ENCODE measurements at places on chromosomes 13 and 19.

DNA sequence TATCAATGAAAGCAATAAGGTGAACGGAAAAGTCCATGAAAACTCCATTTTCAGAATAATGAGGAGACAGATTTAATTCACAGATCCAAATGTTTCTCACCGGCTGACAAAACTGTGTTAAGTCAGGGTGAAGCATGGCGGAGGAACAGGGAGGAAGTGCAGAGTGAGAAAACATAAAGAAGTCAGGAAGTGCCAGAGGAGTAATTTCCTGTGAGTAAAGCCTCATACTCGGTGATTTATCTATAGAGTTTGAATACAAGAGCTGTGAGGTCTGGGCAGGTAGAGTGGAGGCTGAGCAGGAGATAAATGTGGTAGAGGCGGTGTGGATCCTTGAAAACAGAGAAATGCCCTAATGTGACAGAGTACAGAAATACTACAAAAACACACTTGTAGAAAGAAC lies 11.4 kb downstream of the CARD8 start:
- DNase-seq = no peak

DNA sequence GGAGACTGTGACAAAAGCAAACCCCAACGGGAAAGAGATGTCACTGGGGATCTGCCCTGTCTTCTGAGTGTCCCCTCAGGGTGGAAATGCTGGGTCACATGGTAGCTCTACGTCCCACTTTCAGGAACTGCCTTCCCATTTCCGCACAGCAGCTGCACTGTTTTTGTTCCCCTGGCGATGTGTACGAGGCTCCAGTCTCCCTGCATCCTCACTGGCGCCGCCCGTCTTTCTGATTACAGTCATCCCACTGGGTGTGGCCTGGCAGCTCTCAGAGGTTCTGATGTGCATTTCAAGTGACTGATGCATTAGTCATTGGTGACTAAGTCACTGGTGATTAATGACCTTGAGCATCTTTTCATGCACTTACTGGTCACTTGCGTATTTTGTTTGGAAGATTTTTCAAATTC lies 21.2 kb downstream of the PCID2 start:
- peak; percentile 62 for DNase-seq

DNA sequence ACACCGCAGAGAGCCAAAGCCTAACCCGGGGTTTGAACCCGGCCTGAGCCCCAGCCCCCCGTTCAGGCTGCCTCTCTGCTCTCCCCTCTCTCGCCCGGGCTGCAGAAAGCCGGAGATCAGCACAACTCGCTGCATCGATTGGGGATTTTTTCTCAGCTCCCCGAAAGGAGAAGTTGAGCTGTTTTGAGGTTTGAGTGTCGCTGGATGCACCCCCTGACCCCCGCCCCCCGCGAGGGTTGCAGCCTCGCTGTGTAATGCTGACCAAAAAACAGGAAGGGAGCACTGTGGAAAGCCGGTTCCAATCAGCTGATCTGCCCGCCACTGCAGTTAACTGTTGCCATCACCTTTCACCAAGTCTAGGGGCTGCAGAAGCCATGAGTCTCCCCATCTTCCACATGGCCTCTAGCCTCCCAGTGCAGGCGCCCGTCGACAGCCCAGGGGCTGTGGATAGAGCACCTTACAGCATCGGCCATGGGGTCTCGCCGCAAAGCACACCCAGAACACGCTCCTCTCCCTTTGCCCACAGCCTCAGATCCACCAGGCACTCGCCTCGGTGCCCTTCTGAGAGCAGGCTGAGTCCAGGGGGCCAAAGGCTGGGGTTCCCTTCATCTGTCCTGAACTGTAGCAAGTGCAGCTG lies 34.5 kb downstream of the MYO9B start:
- no peak for DNase-seq

DNA sequence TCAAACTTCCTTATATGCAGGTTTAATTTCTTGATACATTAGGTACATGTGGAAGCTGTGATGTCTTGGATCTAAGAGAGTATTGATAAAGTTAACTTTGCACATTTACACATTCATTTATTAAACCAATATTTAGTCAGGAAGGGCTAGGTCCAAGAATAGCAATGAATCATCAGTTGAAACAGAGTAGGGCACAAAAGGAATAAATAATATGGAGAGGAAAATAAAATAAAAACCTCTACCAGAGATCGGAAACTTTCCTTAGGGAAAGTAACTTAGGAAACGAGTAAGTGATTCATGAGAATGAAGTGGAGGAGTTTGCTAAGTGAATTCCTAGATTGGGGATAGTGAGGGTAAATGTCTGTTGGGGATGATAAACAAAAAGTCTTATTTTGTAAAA lies 259.4 kb upstream of the DACH1 start:
- no peak for DNase-seq

DNA sequence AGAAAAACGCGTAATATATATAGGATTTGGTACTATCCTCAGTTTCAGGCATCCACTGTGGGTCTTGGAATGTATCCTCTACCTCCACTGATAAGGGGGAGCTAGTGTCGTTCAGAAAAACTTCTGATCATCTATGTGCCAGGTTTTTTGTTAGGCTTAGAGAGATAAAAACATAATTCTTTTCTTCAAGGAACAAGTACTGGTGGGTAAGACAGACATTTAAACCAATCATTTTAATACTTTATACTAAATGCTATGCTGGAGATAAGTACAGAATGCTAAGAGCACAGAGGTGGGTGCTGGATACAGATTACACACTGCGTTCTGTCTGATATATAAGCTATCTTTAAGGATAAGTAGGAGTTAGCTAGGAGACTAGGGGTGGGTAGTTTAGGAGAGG lies 166.1 kb downstream of the PDS5B start:
- DNase-seq = no peak

GRCh38 chr19:8576273-8576993 lies 809 bp downstream of the MYO1F start:
- no peak for DNase-seq

GRCh38 chr19:30525383-30525782 lies 153.2 kb downstream of the ZNF536 start:
- DNase-seq = no peak

DNA sequence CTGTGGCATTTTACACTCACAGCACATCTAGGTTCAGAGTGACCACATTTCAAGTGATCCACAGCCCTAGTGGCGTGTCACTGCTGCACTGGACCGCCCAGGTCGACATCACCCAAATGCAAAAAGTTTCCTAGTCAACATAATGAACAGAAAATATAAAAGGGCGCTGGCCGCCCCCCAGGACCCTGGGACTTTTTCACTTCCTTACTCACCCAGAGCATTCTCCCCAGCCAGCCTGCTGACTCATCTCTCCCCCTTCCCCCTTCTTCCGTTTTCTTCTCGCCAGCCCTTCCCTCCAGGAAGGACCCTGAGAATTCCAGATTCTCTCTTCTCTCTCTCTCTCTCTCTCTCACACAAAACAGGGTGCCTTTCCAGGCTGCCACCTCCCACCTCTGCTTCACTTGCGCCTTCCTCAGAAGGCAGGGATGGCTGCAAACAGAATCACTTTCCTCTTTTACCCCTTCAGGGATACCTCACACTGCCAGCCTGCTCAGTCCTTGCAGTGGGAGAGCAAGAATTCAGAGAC lies 21.0 kb upstream of the GRWD1 start:
- no peak for DNase-seq

DNA sequence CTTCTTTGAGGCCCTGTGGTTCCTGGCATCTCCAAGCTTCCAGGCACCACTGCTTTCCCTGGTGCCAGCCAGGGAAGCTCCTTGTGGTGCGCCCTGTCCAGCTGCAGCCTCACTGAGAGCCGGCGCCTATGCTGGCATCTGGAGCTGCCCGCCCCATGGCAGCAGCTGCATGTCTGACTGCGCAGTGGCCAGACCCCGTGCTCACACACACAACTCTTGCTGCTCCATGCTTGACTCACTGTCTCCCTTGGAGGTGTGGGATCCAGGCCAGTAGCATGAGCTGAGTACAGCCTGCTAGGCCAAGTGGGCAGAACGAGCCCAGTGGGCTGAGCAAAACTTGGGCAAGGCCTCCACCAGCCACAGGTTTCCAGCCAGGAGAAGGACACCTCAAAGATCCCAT lies 11.5 kb upstream of the SUPT20H start:
- DNase-seq = no peak

- no peak for DNase-seq
Measured at GRCh38 chr13:56332671-56333070, 808.0 kb upstream of the PRR20A start.

DNA sequence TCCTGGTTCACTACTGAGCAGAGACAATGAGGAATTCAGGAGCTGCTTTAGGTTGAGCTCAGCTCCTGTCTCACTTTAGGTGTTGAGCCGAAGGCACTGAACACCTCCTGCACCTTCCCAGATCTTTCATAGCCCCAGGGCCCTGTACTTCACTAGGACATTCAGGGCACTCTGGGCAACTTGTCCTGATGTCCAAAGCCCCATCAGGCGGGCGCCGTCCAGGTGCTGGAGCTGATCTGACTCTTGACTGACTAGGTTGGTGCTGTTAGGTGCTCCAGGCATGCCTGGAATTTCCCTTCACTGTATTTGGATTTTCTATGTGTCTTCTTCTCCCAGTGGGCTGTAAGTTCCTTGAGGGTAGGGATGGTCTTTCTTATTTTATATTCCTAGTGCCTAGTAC lies 48.4 kb upstream of the CNMD start:
- DNase-seq = no peak

GRCh38 chr19:13164343-13165161 lies 14.3 kb downstream of the IER2 start:
- DNase-seq = no peak

DNA sequence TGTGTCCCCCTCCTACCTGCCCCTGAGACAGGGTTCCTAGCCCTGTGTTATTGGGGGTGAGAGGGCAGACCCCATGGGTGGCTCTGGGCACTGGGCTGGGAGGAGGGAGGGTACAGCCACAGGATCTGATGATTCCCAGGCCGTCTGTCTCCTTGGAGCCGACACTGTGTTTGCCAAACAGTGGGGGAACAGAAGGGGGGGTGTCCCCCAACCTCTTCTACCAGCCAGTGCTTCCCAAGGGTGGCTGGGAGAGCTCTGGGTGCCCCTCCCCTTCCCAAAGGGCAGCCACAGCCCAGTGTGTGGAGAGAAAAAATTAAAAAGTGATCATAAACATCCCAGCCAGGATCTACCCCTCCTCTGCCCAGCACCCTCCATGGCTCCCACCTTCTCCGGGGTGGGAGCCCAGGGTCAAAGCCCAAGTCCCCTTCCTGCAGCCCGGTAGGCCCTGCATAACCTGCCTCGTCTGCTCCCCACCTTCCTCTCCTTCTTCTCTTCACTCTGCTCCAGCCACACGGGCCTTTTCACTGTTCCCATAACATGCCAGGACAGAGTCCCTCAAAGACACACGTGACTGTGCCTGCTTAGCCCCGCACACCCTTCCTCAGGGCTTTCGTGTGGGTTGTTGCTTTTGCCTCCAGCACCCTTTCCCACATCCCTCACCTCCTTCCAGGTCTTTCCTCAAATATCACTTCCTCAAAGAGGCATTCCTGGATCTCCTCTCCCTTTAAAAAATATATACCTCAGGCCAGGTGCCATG lies 1.4 kb upstream of the PLIN4 start:
- no peak for DNase-seq

- DNase-seq = no peak
Measured at GRCh38 chr19:5553892-5554291, 13.9 kb downstream of the TINCR start.

DNA sequence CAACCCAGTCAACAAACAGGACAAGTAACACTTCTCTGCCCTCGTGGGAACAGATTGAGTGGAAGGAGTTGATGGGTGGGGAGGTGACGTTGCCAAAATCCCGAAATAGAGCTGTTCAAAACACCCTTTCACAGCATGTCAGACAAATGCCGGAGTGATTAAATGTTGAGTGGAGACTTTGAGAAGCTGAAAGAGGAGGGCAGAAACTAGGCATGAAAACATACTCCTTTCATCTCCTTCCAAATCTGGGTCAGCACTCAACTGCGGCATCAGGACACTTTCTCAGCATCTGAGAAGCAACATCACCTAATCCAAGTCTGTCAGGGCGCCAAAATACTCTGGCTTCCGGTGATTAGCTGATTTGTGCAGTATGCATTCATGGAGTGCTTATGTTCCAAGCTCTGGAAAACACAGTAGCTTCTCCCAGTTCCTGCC lies 51.5 kb upstream of the MRI1 start:
- DNase-seq = no peak

DNA sequence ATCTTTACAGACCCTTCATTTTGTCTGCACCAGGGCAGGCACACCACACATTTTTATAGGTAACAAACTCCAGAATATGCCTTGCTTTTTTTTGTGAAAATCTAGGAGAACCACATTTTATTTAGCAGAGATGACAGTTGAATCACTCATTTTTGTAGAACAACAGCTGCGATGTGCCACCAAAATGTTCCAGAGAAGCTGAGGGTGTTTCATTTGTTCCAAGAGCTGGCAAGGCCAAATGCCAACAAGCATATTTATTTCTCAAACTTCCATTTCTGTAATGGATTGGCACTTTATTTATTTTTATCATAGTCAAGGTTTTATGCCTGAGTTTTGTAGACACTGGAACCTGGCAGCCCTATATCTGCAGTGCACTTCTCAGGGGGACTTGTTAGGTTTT lies 10.4 kb downstream of the OLFM4 start:
- DNase-seq = no peak

GRCh38 chr13:112067116-112067741 lies at the start of gene SOX1:
SOX1 (plus strand) TSS chr13:112067149; CDS start chr13:112067659, 510 bp downstream.
- no peak for DNase-seq

- DNase-seq = no peak
Measured at GRCh38 chr13:57857945-57858344, 226.4 kb downstream of the PCDH17 start.
